Smooth muscle cell of the pulmonary artery (primary cell): ENCODE measurements at places on chromosomes 1 and 21. TPM values are rescaled to one million over a fixed set of nuclear protein-coding genes. Genes with fewer than 3 reads are reported as not detected.

The SEC22B gene
- total RNA-seq = 49.9 and 62.6 TPM in 2 replicates

The CYP4A11 gene
- not detected in 2 replicates for total RNA-seq

The CLCC1 gene
- 38.9 and 49.0 TPM in 2 replicates for total RNA-seq

The C8A gene
- not detected in 2 replicates for total RNA-seq

The SPRR5 gene
- total RNA-seq = not detected in 2 replicates

The MPZ gene
- 0.89 and 2.2 TPM in 2 replicates for total RNA-seq

The FLG2 gene
- not detected in 2 replicates for total RNA-seq

The RPTN gene
- not detected in 2 replicates for total RNA-seq

The PTAFR gene
- 0.03 and 0.07 TPM in 2 replicates for total RNA-seq

The NR1I3 gene
- total RNA-seq = not detected in 2 replicates

The RHBG gene
- total RNA-seq = not detected in 2 replicates

The ELF3 gene
- total RNA-seq = 0.20 and 2.2 TPM in 2 replicates

The HSPA13 gene
- total RNA-seq = 70.1 and 71.0 TPM in 2 replicates

The OR10J1 gene
- total RNA-seq = not detected in 2 replicates

The ANGPTL1 gene
- 6.1 and 16.4 TPM in 2 replicates for total RNA-seq

The ACAP3 gene
- 37.3 and 39.8 TPM in 2 replicates for total RNA-seq

The EXTL1 gene
- 0.20 and 0.33 TPM in 2 replicates for total RNA-seq

The SPRR3 gene
- total RNA-seq = not detected in 2 replicates

The ZNF669 gene
- 3.5 and 6.5 TPM in 2 replicates for total RNA-seq

The C1orf87 gene
- not detected in 2 replicates for total RNA-seq

The KLF17 gene
- total RNA-seq = 0.13 TPM in 2 replicates

The CEP350 gene
- 54.8 and 58.6 TPM in 2 replicates for total RNA-seq

The FCRL4 gene
- not detected in 2 replicates for total RNA-seq

The CZIB gene
- total RNA-seq = 44.7 and 45.0 TPM in 2 replicates

The ARTN gene
- total RNA-seq = 0.07 and 0.63 TPM in 2 replicates

The DPT gene
- 0.53 and 9.7 TPM in 2 replicates for total RNA-seq

The PRPF38B gene
- 13.2 and 13.9 TPM in 2 replicates for total RNA-seq

The RAB25 gene
- total RNA-seq = not detected in 2 replicates

The TMEM200B gene
- total RNA-seq = 4.3 and 12.2 TPM in 2 replicates

The RNU1-1 gene
- under 0.01 TPM in 2 replicates for total RNA-seq

The TSPEAR gene
- total RNA-seq = not detected in 2 replicates

The TEDDM1 gene
- not detected in 2 replicates for total RNA-seq

The ACADM gene
- total RNA-seq = 23.8 and 24.9 TPM in 2 replicates

The TEKT2 gene
- total RNA-seq = 0.33 and 0.36 TPM in 2 replicates

The CFHR3 gene
- total RNA-seq = not detected in 2 replicates
